Ovary (tissue), 10 donors: ENCODE measurements at places on chromosomes 4 and X.

GRCh38 chr4:151389311-151389710, 19.7 kb upstream of the FHIP1A start:
- no peak for DNase-seq
- no peak overlapping the region for H3K27ac ChIP-seq
- H3K4me1 ChIP-seq, result no peaks in the 10 kb centered on the region
- H3K27me3 ChIP-seq, result no peaks in the 10 kb centered on the region
- H3K4me3 ChIP-seq, result no peak overlapping the region

GRCh38 chr4:125016892-125017299, 297.9 kb upstream of the FAT4 start:
- no peak overlapping the region for H3K27ac ChIP-seq
- DNase-seq, result no peak
- H3K27me3 ChIP-seq, result no peaks in the 10 kb centered on the region
- H3K4me1 ChIP-seq, result no peaks in the 10 kb centered on the region
- H3K4me3 ChIP-seq, result no peak overlapping the region

GRCh38 chr4:158322109-158322508, 111.8 kb downstream of the TMEM144 start:
- H3K27me3 ChIP-seq, result no peaks in the 10 kb centered on the region
- no peak for DNase-seq
- H3K36me3 ChIP-seq, result no peaks in the 10 kb centered on the region

- no peaks in the 10 kb centered on the region for H3K27me3 ChIP-seq
- DNase-seq, result no peak
- no peak overlapping the region for H3K4me3 ChIP-seq
- H3K4me1 ChIP-seq, result no peaks in the 10 kb centered on the region
- H3K36me3 ChIP-seq, result no peaks in the 10 kb centered on the region
- H3K27ac ChIP-seq, result no peak overlapping the region
Observed at GRCh38 chr4:27759611-27760575, 899.3 kb downstream of the STIM2 start.

DNA sequence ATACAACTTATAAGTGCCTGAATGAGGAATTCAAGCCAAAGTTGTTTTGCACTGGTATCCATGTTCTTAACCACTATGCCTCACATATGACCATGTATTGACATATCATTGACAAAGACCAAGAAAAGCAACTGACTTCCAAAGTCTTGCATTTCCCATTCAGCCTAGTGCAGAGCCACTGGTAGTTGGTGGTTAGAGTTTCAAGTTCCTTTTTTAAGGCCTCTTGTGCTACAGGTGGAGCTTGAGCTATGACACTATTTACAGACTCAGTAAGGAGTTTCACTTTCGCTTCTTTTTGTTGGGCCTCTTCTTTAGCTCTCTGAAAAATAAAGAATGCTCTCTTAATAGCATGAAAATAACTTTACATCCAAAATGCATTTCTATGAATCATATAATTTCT, 763.0 kb downstream of the DMD start:
- no peak overlapping the region for H3K27ac ChIP-seq
- DNase-seq, result no peak
- no peaks in the 10 kb centered on the region for H3K36me3 ChIP-seq
- no peaks in the 10 kb centered on the region for H3K27me3 ChIP-seq
- H3K4me1 ChIP-seq, result no peaks in the 10 kb centered on the region

DNA sequence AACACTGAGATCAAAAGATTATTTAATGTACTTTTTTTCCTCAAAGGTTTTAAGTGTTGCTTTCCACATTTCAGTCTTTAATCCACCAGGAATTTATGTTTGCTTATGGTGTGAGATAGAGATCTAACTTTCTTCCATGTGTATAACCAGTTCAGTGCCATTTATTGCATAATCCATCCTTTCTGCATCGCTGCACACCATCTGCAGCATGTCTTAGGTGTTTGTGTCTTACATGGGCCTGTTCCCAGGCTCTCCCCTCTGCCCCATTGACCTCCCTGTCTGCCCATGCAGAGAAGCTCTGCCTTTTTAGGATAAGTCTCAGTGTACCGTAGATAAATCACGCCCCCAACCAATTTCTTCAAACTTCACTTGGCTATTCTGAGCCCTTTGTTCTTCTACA, 30.3 kb downstream of the NSDHL start:
- H3K27ac ChIP-seq, result no peak overlapping the region
- H3K27me3 ChIP-seq, result no peaks in the 10 kb centered on the region
- no peaks in the 10 kb centered on the region for H3K4me1 ChIP-seq
- H3K4me3 ChIP-seq, result no peak overlapping the region
- H3K36me3 ChIP-seq, result no peaks in the 10 kb centered on the region

DNA sequence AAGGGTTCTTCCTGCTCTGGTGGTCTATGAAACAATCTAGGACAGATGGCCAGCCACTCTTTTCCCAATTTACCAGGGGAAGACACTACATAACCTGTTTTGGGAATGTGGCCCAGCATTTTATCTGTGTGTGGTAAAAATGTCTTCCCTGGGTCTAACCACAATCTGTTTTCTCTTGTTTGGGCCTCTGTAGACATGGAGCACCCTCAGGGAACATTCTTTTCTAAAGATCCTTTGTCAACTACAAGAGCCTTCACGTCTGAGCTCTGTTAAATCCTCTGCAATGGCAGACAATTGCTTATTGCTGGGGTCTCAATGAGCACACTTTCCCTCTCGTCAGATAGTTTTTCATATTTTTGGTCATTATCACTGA, 35.5 kb downstream of the PLAC1 start:
- no peak for DNase-seq
- H3K4me3 ChIP-seq, result no peak overlapping the region
- H3K36me3 ChIP-seq, result no peaks in the 10 kb centered on the region
- H3K27ac ChIP-seq, result no peak overlapping the region

DNA sequence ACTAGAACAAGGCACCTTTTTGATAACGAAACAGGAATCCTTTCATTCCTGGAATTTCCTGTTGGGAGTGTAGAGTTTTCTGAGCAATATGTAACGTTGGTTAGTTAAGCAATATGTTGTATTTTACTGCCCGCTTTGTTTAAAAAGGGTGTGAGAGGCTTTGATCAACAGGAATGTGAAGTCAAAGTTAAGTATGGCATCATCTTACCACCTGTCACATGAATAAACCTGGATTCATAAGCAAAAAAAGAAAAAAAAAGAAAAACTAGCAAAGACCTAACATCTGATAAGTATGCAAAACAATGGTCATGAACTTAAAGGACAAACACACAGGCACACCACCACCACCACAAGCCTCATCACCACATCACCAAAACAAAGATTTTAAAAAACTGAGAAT, 7.1 kb upstream of the CXCL5 start:
- no peaks in the 10 kb centered on the region for H3K4me1 ChIP-seq
- H3K4me3 ChIP-seq, result no peak overlapping the region
- no peak overlapping the region for H3K27ac ChIP-seq
- no peaks in the 10 kb centered on the region for H3K36me3 ChIP-seq

DNA sequence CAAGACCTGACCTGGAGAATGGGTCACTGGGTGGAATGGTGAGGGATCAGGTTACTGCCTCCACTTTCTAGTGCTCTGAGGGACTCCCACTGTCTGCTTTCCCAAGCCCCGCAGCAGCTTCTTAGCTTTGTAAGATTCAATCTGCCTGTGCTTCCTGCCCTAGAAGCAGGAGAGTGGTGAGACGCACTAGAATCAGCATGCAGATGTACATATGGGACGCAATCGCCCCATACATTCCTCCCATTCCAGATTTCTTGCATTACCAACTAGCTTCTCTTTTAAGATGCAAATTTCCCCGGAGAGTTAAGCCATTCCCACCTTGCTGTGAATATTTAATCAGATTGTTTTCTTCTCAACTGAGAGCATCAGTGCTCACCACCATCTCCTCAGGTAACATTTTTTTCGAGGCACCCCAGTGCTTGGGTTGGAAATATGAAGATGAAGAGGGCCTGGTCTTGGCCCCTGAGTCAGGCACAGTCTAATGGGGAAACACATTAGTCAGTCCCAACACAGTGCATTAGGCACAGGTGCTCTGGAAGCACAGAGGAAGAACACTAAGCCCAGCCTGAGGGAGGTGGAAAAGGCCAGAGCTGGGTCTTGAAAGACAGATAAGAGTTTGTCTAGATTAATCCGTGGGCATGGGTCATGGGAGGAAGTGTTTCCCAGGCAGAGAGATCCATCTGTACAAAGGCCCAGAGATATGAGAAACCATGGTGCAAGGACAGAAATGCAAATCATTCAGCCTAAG, 66.7 kb upstream of the PRPS1 start:
- no peaks in the 10 kb centered on the region for H3K4me1 ChIP-seq
- DNase-seq, result no peak
- no peak overlapping the region for H3K4me3 ChIP-seq
- no peaks in the 10 kb centered on the region for H3K36me3 ChIP-seq

GRCh38 chrX:118286066-118286762, 59.7 kb upstream of the WDR44 start:
- DNase-seq, result no peak
- no peaks in the 10 kb centered on the region for H3K36me3 ChIP-seq
- H3K4me3 ChIP-seq, result no peak overlapping the region
- H3K27me3 ChIP-seq, result no peaks in the 10 kb centered on the region
- H3K4me1 ChIP-seq, result no peaks in the 10 kb centered on the region
- H3K27ac ChIP-seq, result no peak overlapping the region

DNA sequence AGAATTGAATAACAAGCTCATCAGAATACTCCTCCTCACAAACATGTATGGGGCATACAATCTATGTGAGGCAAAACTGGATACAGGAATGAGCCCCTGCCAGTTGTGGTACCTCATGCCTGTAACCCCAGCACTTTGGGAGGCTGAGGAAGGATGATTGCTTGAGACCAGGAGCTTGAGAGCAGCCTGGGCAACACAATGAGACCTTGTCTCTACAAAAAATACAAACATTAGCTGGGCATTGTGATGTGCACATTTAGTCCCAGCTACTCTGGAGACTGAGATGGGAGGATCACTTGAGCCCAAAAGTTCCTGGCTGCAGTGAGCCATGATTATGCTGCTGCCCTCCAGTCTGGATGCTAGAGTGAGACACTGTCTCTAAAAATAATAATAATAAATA, 611.0 kb downstream of the NLGN4X start:
- no peaks in the 10 kb centered on the region for H3K36me3 ChIP-seq
- no peak overlapping the region for H3K4me3 ChIP-seq
- H3K4me1 ChIP-seq, result no peaks in the 10 kb centered on the region
- H3K27me3 ChIP-seq, result no peaks in the 10 kb centered on the region
- no peak overlapping the region for H3K27ac ChIP-seq

- H3K4me3 ChIP-seq, result no peak overlapping the region
- no peaks in the 10 kb centered on the region for H3K27me3 ChIP-seq
- DNase-seq, result no peak
- no peaks in the 10 kb centered on the region for H3K4me1 ChIP-seq
- H3K27ac ChIP-seq, result no peak overlapping the region
- H3K36me3 ChIP-seq, result no peaks in the 10 kb centered on the region
Observed at GRCh38 chr4:168275836-168276235, 42.7 kb downstream of the DDX60 start.

DNA sequence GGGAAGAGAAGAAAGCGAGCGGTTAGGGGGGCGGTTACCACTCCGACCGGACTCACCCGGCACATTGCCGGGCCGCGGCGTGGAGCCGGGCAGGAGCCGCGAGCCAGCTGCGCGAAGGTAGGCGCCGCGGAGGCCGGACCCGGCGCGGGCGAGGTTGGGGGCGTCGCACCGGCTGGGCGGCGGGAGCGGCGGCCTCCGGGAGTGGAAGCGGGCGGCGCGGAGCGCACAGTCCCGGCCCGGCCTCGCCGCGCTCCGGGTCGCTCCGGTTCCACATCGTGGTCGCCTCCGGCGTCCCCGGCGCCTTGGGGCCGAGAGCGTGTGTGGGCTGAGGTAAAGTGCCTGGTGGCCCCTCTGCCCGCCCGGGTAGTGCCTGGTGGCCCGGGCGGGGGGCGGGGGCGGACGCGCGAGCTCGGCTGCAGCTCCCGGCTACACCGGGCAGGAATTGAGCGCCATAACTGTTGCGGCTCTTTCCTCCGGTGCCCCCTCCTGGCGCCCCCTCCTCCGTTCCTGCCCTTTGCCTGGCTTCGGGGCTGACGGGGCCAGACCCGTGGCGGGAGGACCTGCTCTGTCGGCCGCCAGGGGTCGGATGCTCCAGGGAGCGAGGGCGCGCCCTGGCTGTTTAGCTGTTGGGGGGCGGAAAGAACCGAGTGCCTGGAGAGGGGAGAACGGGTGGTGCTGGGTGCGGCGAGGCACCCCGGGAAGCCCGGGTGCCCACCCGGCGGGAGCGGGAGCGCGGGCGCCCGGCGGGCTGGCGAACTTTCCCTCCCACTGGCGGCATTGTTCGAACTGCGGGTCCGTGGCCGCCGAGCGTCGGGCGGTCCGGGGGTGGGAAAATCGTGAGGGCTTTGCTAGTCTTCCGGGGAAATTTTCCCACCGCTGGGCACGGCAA, 626 bp downstream of the JADE3 start:
- H3K36me3 ChIP-seq, result no peaks in the 10 kb centered on the region
- DNase-seq, result peak; percentile 35
- no peaks in the 10 kb centered on the region for H3K4me1 ChIP-seq
- peak overlapping the region; percentile 57 for H3K27ac ChIP-seq

DNA sequence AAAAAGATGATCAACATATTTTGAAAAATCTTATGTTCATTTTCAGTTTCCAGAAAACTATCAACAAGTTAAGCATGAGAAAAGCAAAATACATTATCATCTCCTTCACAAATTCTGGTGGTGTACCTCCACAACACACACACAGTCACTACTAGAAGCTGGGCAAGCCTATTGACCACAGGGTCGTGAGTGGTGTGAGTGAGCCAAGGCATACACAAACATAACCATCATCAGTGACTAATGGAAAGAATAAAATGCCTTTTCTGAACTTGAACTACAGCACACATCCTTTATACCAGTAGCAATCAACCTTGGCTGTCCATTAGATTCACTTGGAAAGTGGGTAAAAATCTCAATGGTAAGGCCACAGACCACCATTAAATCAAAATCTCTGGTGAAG, 180.2 kb downstream of the FAM47B start:
- no peaks in the 10 kb centered on the region for H3K27me3 ChIP-seq
- no peak overlapping the region for H3K4me3 ChIP-seq
- no peak overlapping the region for H3K27ac ChIP-seq
- no peaks in the 10 kb centered on the region for H3K4me1 ChIP-seq
- DNase-seq, result no peak
- no peaks in the 10 kb centered on the region for H3K36me3 ChIP-seq

DNA sequence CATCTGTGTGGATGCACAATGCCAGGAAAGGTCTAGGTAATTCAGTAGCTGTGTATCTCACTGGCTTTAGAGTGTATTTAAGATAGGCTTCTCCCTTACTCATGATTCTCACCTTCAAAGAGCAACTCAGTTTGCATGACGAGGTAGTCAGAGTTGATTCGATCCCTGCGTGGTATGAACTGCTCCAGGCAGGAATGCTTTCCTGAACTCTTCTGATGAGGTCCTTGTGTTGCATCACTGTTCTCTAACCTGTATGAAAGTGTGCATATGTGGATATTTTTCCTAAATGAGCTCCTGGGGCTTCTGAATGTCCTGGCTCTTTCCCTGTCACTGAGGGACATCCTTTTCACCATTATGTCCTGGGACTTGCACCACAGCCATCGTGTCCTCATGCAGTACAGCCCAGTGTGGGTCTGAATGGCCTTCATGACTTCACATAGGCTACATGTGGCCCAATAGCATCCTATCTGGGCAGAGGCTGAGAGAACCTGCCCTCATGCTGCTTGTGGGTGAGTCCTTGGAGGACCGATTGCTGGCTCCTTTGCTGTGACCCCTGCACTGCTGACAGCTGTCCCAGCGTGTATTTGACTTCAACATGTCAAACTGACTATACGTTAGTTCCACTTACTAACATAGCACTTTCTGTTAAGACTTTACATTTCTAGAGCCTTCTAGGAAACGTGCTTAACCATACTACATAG, 65.3 kb upstream of the WDR1 start:
- no peak overlapping the region for H3K4me3 ChIP-seq
- H3K27ac ChIP-seq, result no peak overlapping the region
- no peaks in the 10 kb centered on the region for H3K36me3 ChIP-seq
- DNase-seq, result no peak

GRCh38 chr4:151750156-151750555, 10.7 kb downstream of the GATB start:
- H3K4me1 ChIP-seq, result no peaks in the 10 kb centered on the region
- no peak overlapping the region for H3K4me3 ChIP-seq
- H3K36me3 ChIP-seq, result no peaks in the 10 kb centered on the region
